Breast epithelium (tissue), 4 donors: ENCODE measurements at places on chromosomes 6 and 20.

DNA sequence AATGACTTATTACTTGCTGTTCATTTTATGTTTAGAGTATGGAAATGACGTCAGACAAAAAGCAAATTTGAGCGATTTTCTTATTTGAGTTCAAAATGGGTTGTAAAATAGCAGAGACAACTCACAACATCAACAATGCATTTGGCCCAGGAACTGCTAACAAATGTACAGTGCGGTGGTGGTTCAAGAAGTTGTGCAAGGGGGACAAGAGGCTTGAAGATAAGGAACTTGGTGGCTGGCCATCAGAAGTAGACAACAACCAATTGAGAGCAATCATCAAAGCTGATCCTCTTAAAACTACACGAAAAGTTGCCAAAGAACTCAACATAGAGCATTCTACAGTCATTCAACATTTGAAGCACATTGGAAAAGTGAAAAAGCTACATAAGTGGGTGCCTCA lies 43.8 kb downstream of the REV3L start:
- H3K4me3 ChIP-seq: no peak overlapping the region
- no peaks in the 10 kb centered on the region for H3K4me1 ChIP-seq
- H3K27ac ChIP-seq: no peak overlapping the region
- no peak for DNase-seq

DNA sequence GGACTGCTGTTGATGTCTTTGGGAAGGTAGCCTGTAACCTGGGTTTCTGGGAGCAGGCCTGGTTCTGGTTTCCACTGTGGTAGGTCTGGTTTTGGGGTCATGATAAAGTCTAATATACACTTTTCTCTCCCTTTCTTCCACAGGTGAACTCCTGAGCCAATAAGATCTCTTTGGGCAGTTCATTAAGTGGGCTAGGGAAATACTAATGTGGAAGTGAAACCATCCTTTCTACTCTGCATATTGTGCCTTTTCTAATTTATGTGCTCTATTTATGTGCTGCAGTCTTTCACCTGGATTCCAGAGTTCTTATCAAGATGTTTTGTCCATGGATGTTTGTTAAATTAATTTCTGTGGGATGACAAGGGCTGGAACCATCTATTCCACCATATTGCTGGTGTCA lies 165.7 kb upstream of the PTPRK start:
- no peaks in the 10 kb centered on the region for H3K36me3 ChIP-seq
- no peaks in the 10 kb centered on the region for H3K4me1 ChIP-seq
- H3K27ac ChIP-seq: no peak overlapping the region

DNA sequence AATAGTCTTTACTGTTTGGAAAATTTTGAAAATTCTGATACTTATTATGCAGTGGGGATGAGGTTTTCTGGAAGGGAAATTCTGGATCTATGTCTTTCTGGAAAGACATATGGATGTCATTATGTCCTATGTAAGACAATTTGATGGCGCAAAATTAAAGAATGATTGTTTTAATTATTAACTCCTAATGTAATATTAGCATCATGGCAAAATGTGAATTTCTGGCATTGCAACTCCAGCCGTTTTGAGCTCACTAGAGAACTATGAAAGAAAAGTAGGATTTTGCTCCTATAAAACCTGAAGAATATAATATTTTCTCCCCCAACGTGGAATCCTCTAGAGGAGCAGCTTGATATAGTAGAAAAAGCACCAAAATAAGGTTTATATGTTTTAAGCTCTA lies 243.2 kb downstream of the RFPL4B start:
- no peaks in the 10 kb centered on the region for H3K4me1 ChIP-seq
- H3K36me3 ChIP-seq: no peaks in the 10 kb centered on the region
- no peak overlapping the region for H3K27ac ChIP-seq
- DNase-seq: no peak
- H3K27me3 ChIP-seq: no peaks in the 10 kb centered on the region

- peaks cover 8% of the 10 kb centered on the region for H3K36me3 ChIP-seq
- H3K4me3 ChIP-seq: no peak overlapping the region
- H3K4me1 ChIP-seq: no peaks in the 10 kb centered on the region
- H3K27me3 ChIP-seq: no peaks in the 10 kb centered on the region
- no peak for DNase-seq
- H3K27ac ChIP-seq: no peak overlapping the region
Measured at GRCh38 chr6:87257046-87257445, 65.3 kb upstream of the SMIM8 start.

DNA sequence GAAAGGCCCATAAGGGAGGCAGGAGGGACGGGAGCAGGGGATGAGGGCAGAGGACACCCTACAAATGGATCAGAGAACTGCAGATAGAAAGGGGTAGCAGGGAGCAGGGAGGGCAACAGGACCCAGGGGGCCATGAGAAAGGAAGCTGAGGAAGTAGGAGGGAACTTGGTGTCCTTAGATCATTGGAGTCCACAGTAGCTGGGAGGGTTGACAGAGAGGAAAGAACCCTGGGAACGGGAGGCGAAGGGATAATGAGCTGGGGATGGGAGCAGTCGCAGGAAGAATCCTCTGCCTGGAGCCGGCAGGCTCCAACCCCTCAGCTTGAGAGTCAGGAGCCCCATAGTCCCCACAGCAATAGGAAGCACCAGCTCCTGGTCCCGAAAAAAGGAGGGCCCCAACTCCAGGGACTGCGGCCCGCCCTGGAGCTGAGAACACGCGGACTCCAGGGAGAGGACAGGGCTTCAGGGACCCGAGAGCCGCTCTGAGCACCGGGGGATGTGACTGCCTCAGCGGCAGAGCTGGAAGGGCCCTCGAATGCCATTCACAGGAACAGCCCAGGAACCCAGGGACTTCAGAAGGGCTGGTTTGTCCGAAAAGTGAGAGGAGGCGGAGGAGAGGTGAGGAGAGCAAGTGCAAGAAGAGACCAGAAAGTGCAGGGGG lies 32.7 kb downstream of the HLA-A start:
- H3K27ac ChIP-seq: no peak overlapping the region
- no peaks in the 10 kb centered on the region for H3K4me1 ChIP-seq
